ENCODE measurements at places on chromosomes 5 and 9.
A peak's percentile ranks its signal among the peaks of the same experiment; 100 is the strongest.

GRCh38 chr9:75087289-75087823, 599 bp downstream of the NMRK1 start:
- DNase-seq, result no peak

DNA sequence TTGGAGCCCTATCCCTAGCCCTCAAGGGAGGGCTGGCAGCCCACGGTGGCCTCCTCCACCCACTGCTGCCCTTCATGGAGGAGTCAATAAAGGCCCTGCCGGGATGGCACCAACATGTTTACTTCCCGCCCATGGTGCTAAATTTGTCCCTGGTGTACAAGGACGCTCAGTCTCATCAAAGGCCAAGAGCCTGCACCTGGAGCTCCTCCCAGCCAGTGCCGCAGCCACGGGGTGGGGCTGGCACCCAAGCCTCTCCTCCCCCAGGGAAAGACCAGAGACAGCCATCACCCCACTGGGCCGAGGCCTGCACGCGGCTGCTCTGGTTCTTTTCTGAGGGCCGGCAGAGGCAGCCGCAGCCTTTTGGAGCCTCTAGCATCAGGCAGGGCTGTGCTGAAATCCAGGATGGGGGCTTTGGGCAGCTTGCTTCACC, 34.8 kb upstream of the RXRA start:
- DNase-seq, result peak; percentile 40

DNA sequence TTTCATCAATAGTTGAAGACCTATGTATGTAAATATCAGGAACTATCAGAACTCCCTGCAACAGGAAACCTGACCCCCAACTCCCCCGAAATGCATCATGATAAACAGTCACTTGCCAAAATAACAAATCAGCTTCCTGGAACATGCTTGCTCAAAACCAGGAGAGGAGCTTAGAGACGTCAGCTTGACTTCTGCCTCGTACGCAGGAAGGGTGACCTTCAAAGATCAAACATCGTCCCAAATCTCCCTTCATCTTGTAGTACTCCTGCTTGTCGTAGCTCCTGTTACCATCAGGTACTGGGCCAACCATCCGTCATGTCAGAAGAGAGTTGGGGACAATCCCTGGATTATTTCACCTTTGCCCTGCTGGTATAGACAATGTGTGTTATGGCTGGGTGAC, 396.1 kb downstream of the GADD45G start:
- DNase-seq, result no peak

DNA sequence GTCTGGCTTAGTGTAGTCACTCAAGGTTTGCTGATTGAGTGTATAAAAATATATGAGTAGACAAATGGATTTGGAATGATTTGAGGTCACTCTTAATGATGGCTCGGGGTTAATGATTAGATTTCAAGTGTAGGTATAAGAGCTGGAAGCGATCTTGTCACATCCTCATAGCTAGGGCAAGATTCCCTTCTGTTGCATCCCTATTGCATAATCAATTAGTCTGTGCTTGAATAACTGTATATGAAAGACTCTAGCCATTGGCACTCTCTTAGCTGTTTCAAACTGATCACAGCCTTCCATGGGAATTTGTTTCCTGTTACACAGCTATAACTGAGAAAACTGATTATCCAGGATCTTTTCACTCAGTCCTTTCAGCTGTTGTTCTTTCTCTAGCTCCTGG, 811.6 kb downstream of the TLE4 start:
- no peak for DNase-seq

- DNase-seq, result no peak
Observed at GRCh38 chr9:134966270-134966669, 48.6 kb upstream of the FCN1 start.

All from right cardiac atrium (tissue), 5 donors.